ENCODE measurements at places on chromosomes 12 and 14. TPM values are rescaled to one million over a fixed set of nuclear protein-coding genes. Genes with fewer than 3 reads are reported as not detected.

NUMB gene
- 25.9 TPM for total RNA-seq

TM7SF3 gene
- total RNA-seq: 8.4 TPM

DNA sequence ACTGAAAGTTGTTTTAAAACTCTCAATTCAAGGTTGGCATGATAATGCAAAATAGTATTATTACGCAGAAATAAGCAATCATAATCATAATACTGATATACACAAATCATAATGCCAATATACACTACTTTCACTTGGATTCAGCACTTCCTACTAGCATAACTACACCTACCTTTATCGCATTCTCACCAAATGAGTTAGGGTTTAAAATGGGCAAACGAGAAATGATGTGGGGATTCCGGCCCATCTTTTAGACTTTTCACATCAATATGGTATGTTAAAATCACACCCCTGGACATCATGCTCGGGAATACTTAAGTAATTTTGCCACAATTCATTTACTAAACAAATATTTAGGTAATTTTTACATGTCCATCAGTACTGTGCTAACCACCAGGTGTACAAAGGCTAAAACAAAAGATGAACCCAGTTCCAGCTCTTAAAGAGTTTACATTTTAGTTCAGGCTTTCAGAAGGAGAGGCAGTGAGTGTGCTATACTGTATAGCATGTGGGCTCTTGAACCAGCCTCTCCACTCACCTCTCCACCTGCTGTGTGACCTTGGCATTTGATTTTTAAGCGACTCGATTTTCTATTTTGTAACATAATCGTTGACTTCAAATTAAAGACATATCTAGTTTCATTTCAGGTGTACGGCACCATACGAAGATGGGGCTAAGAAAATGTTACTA is 1.1 kb upstream of the USP15 start:
- DNase-seq: no peak

DNA sequence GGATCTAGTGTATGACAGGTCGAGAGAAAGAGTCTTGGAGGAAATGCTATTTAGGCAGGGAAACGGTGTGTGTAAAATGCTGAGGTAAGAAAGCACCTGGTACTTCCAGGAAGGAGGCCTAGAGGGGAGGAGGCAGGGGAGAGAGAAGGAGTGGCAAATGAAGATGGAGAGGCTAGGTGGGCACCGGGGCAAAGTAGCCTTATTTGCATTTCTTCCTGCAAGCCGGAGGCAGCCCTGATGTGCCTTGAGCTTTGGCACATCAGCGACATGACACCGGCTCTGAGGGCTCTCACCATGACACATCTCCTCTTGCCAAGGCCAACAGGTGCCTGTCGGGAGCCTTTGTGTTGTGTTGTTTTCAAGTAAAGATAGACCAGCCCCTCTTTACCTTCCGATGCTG is 61.6 kb downstream of the CPM start:
- no peak for DNase-seq

ERP27 gene
- 0.42 TPM for total RNA-seq

GRCh38 chr12:92953747-92954146 is 24.7 kb upstream of the EEA1 start:
- DNase-seq: no peak

Measured in psoas muscle (tissue), 8 donors.